ENCODE measurements at places on chromosomes 16 and 17. TPM values are rescaled to one million over a fixed set of nuclear protein-coding genes. Genes with fewer than 3 reads are reported as not detected.

- no peak for DNase-seq
- H3K27ac ChIP-seq: no peak overlapping the region
- no peak overlapping the region for H3K4me3 ChIP-seq
- no peaks in the 10 kb centered on the region for H3K27me3 ChIP-seq
Measured at GRCh38 chr16:53876811-53877210, 172.9 kb downstream of the FTO start.

GRCh38 chr17:32558326-32558955 lies 71.6 kb downstream of the CDK5R1 start:
- DNase-seq: no peak
- H3K27me3 ChIP-seq: no peaks in the 10 kb centered on the region
- 0 out of 2 replicates have a peak, but pooled peaks cover 1% of the 10 kb centered on the region for H3K4me1 ChIP-seq
- no peak overlapping the region for H3K4me3 ChIP-seq
- no peaks in the 10 kb centered on the region for H3K36me3 ChIP-seq

GRCh38 chr17:45575126-45575885 lies 84.8 kb upstream of the PLEKHM1 start:
- H3K4me3 ChIP-seq: no peak overlapping the region
- H3K36me3 ChIP-seq: peaks cover 14% of the 10 kb centered on the region
- H3K27ac ChIP-seq: no peak overlapping the region

GRCh38 chr17:69870091-69870530 lies 204.9 kb upstream of the KCNJ16 start:
- H3K36me3 ChIP-seq: peaks cover 1% of the 10 kb centered on the region
- DNase-seq: no peak
- H3K27me3 ChIP-seq: no peaks in the 10 kb centered on the region

DNA sequence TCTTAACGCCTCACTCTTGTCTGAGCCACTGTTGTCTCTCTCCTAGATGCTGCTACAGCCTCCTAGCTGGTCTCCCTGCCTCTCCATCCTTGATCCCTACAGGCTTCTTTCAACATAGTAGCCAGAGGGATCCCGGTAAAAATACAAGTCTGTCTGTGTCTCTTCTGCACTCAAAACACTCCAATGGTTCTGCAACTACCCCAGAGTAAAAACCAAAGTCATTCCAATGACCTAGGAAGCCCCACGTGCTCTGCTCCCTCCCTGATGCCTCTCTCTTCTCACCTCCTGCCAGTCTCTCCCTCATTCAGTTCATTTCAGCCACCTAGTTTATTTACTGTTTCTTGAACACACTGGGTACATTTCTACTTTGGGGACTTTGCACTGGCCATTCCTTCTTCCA lies 135.2 kb downstream of the NPIPB5 start:
- H3K4me3 ChIP-seq: no peak overlapping the region
- no peaks in the 10 kb centered on the region for H3K36me3 ChIP-seq
- H3K27me3 ChIP-seq: no peaks in the 10 kb centered on the region
- DNase-seq: peak; percentile 16
- H3K27ac ChIP-seq: no peak overlapping the region

GRCh38 chr16:56789360-56789759 lies 59.4 kb downstream of the NUP93 start:
- no peaks in the 10 kb centered on the region for H3K27me3 ChIP-seq
- no peaks in the 10 kb centered on the region for H3K36me3 ChIP-seq
- H3K27ac ChIP-seq: no peak overlapping the region
- no peak overlapping the region for H3K4me3 ChIP-seq
- DNase-seq: no peak
- H3K4me1 ChIP-seq: peaks cover 14% of the 10 kb centered on the region

GRCh38 chr17:5511401-5512225 lies 25.2 kb downstream of the MIS12 start:
- no peak overlapping the region for H3K4me3 ChIP-seq
- H3K4me1 ChIP-seq: no peaks in the 10 kb centered on the region
- H3K27ac ChIP-seq: no peak overlapping the region
- DNase-seq: peak; percentile 73

GRCh38 chr16:23535901-23536300 lies 21.2 kb downstream of the EARS2 start:
- H3K36me3 ChIP-seq: peaks cover 58% of the 10 kb centered on the region
- no peaks in the 10 kb centered on the region for H3K27me3 ChIP-seq
- no peak overlapping the region for H3K4me3 ChIP-seq
- no peaks in the 10 kb centered on the region for H3K4me1 ChIP-seq
- no peak for DNase-seq

DNA sequence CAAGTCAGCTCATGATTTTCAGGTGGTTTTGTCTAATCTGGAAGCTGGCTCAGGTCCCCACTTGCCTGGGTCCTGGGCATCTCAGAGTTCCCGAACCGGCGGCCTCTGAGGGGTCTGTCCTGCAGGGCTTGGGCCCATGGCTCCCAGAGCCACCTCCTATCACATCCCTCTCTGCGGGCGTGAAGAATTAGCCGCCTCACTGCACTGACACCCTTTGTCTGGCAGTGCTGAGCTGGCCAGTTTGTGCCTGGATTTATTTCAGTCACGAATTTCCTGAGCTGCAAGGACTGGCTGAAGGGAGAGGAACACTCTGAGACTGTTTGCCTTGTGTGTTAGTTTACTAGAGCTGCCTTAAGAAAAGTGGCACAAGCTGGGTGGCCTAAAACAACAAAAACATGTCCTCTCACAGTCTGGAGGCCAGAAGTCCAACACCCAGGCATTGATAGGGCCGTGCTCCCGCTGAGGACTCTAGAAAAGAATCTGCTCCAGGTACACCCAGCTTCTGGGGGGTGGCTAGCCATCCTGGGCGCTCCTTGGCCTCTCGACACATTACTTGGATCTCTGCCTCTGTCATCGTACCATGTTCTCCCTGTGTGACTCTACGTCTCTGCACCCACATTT lies 217.5 kb upstream of the DYNLRB2 start:
- H3K4me3 ChIP-seq: no peak overlapping the region
- no peaks in the 10 kb centered on the region for H3K36me3 ChIP-seq
- no peaks in the 10 kb centered on the region for H3K27me3 ChIP-seq
- no peak overlapping the region for H3K27ac ChIP-seq
- peaks cover 4% of the 10 kb centered on the region for H3K4me1 ChIP-seq

GRCh38 chr16:69190598-69190997 lies 3.6 kb downstream of the SNTB2 start:
- H3K27ac ChIP-seq: no peak overlapping the region
- H3K36me3 ChIP-seq: peaks cover 5% of the 10 kb centered on the region
- H3K27me3 ChIP-seq: no peaks in the 10 kb centered on the region
- H3K4me3 ChIP-seq: no peak overlapping the region
- H3K4me1 ChIP-seq: no peaks in the 10 kb centered on the region

DNA sequence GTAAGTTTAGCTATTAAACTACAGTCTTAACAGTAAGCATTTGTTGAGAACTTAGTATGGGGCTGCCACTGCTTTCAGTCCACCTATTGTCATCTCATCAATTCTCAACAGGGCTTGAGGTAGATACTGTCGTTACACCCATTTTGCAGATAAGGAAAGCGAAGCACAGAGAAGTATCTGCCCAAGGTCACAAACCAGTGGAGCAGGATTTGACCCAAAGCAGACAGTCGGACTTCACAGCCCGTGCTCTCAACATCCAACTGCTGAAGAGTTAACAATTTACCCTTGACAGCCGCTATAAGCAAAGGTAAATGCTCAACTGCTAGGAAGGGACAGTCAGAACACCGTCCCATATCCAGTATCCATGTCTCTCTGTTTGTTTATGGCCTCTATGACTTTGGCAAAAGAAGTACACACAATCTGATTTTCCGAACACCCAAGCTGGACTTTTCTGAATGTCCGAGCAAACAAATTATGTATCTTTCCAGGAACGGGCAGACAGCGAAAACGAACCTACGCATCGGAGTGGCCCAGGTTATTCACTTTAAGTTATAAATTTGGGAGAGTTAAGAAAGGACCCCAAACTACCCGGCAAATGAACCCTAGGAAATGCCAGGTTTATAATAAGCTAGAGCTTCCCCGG lies 1.2 kb downstream of the SIAH1 start:
- no peaks in the 10 kb centered on the region for H3K27me3 ChIP-seq
- H3K27ac ChIP-seq: peak overlapping the region; percentile 65
- peak overlapping the region; percentile 90 for H3K4me3 ChIP-seq
- no peak for DNase-seq
- H3K36me3 ChIP-seq: no peaks in the 10 kb centered on the region

DNA sequence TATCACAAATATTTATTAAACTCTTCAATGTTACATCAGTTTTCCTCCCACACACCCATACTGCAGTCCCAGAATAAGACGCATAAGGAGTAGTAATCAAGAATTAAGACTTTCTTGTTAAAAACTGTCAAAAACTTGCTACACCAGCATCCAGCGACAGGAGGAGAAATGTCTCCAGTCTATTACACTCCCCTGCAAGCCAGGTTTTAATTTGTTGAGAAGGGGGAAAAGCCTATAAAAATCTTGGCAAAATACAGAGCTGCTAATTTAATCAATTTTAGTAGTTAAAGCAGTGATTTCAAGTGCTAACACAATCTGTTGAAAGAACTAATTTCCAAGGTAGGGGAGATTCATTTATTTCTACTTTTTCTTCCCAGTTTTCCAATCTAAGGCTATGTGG lies 102.0 kb upstream of the MED13 start:
- H3K4me3 ChIP-seq: no peak overlapping the region
- no peaks in the 10 kb centered on the region for H3K36me3 ChIP-seq
- no peaks in the 10 kb centered on the region for H3K4me1 ChIP-seq

GRCh38 chr17:74842599-74843351 lies 16.9 kb downstream of the GRIN2C start:
- peaks cover 2% of the 10 kb centered on the region for H3K4me1 ChIP-seq
- DNase-seq: peak; percentile 88
- H3K4me3 ChIP-seq: no peak overlapping the region
- no peak overlapping the region for H3K27ac ChIP-seq

DNA sequence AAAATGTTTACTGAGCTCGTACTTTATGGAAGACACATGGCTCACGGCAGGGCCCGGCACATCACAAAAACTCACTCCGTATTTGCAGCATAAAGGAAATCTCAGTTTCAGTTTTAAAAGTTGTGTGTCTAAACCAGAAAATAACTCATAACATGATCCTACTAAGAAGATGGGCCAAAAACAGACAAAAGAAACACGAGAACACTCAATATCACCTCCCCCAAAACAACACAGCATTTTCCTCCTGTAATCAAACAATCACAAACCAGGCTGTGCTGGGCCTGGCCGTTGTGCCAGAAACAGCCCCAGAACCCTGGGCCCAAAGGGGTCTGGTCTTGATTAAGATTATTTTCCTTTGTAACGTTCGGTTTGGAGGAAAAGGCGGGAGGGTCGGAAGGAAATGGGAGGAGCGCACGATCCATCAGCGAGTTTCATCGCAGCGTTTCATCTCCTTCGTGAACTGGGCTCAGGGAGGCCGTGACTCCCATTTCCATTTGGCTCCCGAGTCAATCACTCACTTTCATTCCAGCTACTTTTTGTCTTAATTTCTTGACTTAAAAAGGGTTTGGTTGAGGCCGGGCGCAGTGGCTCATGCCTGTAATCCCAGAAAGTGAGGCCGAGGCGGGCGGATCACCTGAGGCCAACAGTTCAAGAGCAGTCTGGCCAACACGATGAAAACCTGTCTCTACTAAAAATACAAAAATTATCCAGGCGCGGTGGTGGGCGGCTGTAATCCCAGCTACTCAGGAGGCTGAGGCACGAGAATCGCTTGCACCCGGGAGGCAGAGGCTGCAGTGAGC lies 61.4 kb downstream of the NXN start:
- H3K4me1 ChIP-seq: peaks cover 3% of the 10 kb centered on the region
- no peak for DNase-seq
- H3K4me3 ChIP-seq: no peak overlapping the region
- no peak overlapping the region for H3K27ac ChIP-seq

DNA sequence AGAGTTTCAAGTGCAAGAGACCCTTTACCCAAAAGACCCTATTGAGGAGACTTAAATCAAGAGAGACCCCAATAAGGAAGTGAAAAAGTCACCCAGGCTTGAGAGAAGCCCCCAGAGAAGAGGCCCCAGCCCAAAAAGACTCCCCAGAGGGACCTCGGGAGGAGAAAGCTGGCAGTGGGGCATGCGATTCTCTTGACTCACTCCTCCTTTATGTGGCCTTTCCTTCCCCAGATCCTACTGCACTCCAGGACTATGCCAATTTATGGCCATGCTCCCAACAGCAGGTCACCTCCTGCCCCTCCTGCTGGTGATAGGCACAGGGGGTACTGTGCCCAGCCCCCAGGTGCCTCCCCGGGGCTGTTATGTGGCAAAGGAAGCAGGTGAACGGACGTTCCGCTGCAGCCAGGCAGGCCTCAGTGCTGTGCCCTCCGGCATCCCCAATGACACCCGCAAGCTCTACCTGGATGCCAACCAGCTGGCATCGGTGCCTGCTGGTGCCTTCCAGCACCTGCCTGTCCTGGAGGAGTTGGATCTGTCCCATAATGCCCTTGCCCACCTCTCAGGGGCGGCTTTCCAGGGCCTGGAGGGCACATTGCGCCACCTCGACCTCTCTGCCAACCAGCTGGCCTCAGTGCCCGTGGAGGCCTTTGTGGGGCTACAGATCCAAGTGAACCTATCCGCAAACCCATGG lies 16.3 kb downstream of the LRRC3C start:
- H3K4me1 ChIP-seq: no peaks in the 10 kb centered on the region
- H3K27me3 ChIP-seq: no peaks in the 10 kb centered on the region
- no peak overlapping the region for H3K27ac ChIP-seq

- no peaks in the 10 kb centered on the region for H3K4me1 ChIP-seq
- no peak overlapping the region for H3K27ac ChIP-seq
- H3K4me3 ChIP-seq: no peak overlapping the region
- no peak for DNase-seq
- H3K36me3 ChIP-seq: peaks cover 4% of the 10 kb centered on the region
- H3K27me3 ChIP-seq: no peaks in the 10 kb centered on the region
Measured at GRCh38 chr17:3603119-3603869, 5.9 kb downstream of the TRPV1 start.

DNA sequence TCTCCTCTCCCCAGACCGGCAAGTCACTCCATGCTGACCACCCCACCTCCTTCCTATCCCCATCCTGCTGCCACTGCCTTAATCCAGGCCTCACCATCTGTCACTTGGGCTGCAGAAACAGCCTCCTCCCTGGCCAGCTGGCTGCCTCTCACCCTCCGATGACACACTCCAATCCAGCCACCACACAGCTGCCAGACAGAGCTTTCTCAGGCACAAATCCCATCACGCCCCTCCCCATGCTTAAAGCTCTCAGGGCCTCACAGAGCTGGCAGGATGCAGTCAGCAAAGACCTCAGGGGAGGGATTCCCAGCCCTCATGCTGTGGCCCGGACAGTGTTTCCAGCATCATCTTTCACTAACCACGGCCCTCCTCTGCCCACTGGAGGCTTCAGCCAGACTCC lies 13.7 kb downstream of the CAMKK1 start:
- H3K4me1 ChIP-seq: no peaks in the 10 kb centered on the region
- H3K4me3 ChIP-seq: no peak overlapping the region
- H3K36me3 ChIP-seq: peaks cover 5% of the 10 kb centered on the region
- H3K27ac ChIP-seq: no peak overlapping the region

- DNase-seq: no peak
- H3K27ac ChIP-seq: no peak overlapping the region
- H3K4me1 ChIP-seq: no peaks in the 10 kb centered on the region
- no peaks in the 10 kb centered on the region for H3K27me3 ChIP-seq
- H3K36me3 ChIP-seq: peaks cover 72% of the 10 kb centered on the region
Measured at GRCh38 chr17:82587234-82588086, 60.8 kb downstream of the WDR45B start.

The FSCN2 gene
- 1.0 TPM for total RNA-seq

The KCNJ16 gene
- not detected for total RNA-seq

The NTN1 gene
- total RNA-seq: 1.3 TPM

The PLLP gene
- 1.8 TPM for total RNA-seq

The KRT32 gene
- not detected for total RNA-seq

The FBXL16 gene
- 9.6 TPM for total RNA-seq
